CD4-positive, alpha-beta memory T cell (primary cell): ENCODE measurements at places on chromosomes 3 and 15.

GRCh38 chr3:82038556-82038955 is 277.1 kb upstream of the GBE1 start:
- DNase-seq, result no peak

GRCh38 chr15:74374648-74375302 is 7.3 kb upstream of the CYP11A1 start:
- no peak for DNase-seq

- no peak for DNase-seq
Measured at GRCh38 chr3:18992709-18993108, 155.6 kb upstream of the KCNH8 start.

DNA sequence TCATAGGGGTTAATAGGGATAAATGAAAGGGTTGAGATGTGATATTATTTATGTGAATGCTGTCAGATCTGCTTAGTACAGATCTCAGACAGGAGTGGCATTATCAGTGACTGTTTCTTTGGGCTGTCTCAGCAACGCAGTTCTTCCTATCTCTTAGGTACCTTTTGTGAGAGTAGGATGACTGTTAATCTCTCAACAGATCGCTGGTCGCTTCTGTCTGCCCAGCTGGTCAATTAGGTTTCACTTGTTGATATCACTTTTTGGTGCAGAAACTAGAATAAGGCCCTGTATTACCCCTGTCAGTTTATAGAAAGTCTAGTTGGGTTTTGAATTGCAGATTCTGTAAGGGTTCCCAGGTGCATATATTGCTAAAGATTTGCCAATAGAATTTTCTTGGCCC is 16.5 kb downstream of the DIS3L start:
- DNase-seq, result no peak

DNA sequence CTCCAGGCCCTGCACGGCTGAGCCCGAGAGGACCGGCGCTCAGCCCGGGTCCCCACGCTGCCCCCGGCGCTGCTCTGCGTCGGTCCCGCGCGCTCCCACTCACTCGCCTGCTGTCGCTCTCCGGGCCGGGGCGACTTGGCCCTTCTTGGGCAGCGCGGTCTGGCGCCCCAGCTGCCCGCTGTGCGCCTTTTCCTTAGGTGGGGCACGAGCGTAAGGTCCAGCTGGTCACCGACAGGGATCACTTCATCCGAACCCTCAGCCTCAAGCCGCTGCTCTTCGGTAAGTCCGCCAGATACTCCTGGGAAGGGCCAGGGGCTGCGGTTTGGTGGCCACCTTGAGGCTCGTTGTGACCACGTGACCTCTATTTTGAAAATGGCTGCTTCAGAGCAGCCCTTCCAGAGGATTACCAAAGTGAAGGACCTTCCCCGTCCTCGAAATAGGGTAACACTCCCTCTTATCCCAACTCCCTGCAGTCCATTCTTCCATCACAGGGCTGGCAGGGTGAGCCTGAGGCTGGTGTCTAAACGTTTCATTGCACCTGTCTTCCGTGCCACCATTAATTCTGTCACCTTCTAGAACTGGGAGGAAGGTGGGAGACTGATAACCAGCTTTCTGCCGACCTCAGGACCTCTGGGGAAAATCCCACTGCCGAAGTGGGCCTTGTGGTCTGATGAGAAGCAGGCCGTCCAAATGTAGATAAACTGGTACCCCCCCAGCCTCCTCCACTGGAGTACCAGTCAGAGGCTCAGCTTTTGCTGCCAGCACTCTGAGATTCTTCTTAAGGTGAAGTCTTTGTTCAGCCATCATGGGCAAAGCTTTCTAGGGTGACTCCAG is 812 bp downstream of the P4HTM start:
- peak; percentile 24 for DNase-seq

- no peak for DNase-seq
Measured at GRCh38 chr15:32843219-32843815, 125.5 kb downstream of the GREM1 start.

- no peak for DNase-seq
Measured at GRCh38 chr3:149879872-149880271, 66.9 kb downstream of the RNF13 start.

GRCh38 chr3:150020527-150020926 is 49.8 kb upstream of the PFN2 start:
- DNase-seq, result no peak

- DNase-seq, result no peak
Measured at GRCh38 chr3:13352621-13353131, 67.4 kb downstream of the NUP210 start.

GRCh38 chr15:61025308-61025707 is 203.8 kb downstream of the RORA start:
- DNase-seq, result no peak

GRCh38 chr15:49075881-49076280 is 29.6 kb upstream of the SECISBP2L start:
- no peak for DNase-seq

GRCh38 chr3:127986803-127987202 is 65.4 kb upstream of the SEC61A1 start:
- no peak for DNase-seq

GRCh38 chr3:107431246-107432012 is 54.2 kb downstream of the CCDC54 start:
- peak; percentile 49 for DNase-seq

- no peak for DNase-seq
Measured at GRCh38 chr3:61864886-61865285, 303.5 kb downstream of the PTPRG start.

DNA sequence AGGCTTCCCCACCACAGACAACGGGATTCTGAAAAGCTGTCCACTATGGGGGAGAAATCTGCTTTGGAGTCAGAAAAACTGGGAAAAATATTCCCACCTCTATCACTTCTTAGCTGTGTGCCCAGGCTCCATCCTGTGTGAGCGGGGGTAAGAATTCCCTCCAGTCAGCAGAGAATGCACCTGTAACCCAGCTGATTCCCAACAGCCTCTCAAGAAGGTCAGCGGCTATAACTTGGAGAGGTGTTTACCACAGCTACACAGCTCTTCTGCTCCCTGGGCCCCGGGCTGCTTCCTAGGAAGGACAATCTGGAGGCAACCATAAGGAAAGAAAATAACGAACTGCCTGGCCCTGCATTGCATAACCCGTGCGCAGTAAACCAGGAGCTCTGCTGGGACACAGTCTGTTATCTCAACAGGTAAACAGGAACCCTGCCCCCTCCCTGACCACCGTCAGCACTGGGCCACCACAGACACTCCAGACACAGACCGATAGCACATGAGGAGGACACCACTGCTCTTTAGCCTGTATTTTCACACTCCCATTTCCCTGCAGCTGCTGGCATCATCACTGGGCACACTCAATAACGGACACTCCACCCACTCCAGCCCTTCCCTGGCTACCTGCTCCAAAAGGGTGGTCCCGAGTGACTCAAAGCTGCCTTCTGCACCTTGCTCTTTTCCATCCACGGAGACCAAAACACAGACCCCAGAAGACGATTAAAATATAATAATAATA is 2.1 kb downstream of the RAB43 start:
- peak; percentile 9 for DNase-seq

GRCh38 chr3:135382621-135383020 is 582.9 kb upstream of the PPP2R3A start:
- no peak for DNase-seq

DNA sequence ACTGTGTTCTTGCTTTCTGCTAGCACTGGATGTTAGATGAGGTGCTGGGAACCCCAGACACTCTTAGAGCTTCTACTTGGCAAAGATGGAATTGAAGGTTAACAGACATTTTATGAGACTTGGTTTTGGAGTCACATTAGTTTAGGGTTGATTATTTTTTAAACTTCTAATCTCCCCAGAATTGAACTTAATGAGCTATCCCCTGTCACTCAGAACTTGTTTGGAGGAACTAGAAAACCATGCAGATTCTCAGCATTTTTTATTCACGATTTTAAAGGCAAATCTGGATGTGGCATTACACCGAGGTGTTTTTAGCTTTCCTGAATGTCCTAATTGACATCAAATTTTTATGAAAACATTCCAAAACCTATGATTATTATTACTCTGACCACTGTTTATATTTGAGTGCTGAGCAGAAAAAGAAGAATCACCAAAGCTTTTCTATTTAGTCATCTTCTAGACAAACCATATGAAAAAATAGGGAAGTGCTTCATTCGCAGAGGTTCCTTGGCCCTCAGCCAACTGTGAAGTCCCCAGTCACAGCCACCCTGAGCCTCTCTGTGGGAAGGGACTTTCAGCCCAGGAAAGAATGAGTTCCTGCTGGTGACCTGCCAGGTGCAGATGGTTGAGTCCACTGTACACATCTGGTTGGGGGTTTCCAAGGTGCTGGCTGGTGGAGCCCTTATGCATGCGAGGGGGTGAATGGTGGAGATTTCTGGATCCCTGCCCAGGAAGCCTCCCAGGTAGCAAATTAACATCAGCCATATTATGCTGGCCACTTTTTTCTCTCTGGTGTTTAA is 196.0 kb upstream of the TOPAZ1 start:
- no peak for DNase-seq

GRCh38 chr3:122755491-122755890 is 38.1 kb downstream of the HSPBAP1 start:
- DNase-seq, result no peak

GRCh38 chr3:117763561-117763960 is 1054.0 kb downstream of the TUSC7 start:
- DNase-seq, result no peak

DNA sequence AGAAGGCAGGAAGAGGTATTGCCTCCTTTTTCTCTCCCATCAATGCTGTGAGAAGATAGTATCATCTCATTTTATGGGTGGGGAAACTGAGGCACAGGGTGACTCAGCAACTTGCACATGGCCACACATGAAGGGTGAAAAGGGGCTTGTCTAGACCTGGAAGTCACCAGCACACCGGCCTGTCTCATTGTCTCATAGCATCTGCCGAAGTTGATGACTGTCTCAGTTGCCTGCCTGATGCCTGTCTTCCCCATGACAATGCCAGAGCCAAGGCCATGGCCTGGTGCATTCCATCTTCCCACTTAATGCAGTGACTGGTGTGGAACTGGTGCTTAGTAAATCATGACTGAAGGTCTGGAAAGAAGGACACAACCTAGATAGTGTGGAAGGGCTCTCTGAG is 27.9 kb upstream of the PRR23E start:
- no peak for DNase-seq

- no peak for DNase-seq
Measured at GRCh38 chr3:180283251-180283650, 246.5 kb upstream of the PEX5L start.

DNA sequence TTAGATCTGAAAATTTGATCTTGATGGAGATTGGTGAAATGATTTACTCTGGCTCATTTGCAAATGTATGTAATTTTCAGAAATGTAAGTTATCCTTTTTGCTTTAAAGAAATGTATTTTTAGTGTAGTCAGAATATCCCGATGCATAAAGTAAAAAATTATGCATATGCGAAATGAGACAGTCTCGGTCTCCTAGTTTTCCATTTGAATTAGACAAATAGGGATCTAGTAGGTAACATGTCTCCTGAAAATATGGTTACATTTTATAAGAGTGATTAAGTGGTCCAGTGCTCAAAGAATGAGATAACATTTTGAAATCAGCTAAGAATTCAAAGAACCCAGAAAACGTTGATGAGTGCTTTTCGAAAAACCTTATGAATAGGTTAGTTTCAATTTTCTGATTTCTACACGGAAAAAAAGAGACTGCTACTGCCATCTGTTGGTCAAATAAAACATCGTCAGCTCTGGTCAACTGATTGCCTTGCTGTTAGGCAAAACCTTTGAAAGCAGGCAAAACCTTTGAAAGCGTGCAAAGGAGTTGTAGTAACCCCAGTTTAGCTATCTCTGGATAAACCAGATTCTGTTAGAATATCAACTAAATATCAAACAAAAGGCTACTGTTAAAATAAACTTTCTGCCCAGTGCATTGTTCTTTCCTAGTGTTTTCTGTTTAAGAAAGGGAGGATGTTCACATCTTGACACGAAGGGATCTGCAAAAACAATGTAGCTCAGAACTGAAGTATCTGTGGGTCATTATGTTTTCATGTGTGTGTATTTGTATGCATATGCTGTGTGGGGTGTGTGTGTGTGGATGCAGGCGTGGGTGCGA is 59.3 kb upstream of the CHMP2B start:
- DNase-seq, result peak; percentile 10

DNA sequence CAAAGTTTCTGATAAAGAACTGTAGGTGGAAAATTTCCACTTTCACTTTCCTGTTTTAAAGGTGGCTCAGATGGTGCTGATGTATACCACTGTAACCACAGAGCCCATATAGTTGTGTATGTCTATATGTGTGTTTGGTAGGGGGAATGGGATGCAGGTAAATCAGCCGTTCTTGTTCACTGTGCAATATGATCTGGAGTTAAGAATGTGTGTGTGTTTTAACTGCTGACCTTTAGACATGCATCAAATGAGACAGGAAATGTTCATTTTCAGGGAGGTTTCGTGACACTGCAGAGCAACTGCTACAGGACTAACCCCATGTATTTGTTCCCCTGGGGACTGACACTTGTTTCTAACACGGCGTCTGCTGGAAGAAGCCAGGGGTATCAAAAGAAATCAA is 180.5 kb downstream of the TAFA4 start:
- no peak for DNase-seq

- no peak for DNase-seq
Measured at GRCh38 chr3:51398595-51399310, 7.7 kb downstream of the RBM15B start.

GRCh38 chr3:48674505-48674904 is 11.2 kb downstream of the NCKIPSD start:
- DNase-seq, result no peak

DNA sequence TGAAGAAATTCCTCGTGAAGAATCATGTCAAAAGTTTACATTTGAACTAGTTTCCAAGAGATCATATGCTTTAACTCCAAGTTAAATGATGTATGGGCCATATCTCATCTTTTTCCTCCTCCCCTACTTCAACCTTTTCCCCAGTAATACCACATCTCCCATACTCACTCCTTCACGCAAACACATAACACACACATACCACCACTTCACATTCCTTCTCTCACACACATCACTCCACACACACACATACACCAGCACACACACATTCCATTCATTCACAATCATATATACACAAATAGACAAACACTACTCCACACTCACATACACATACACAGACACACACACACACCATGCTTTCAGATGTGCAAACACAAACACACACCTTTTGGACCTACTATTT is 769.0 kb upstream of the NR2F2 start:
- no peak for DNase-seq

DNA sequence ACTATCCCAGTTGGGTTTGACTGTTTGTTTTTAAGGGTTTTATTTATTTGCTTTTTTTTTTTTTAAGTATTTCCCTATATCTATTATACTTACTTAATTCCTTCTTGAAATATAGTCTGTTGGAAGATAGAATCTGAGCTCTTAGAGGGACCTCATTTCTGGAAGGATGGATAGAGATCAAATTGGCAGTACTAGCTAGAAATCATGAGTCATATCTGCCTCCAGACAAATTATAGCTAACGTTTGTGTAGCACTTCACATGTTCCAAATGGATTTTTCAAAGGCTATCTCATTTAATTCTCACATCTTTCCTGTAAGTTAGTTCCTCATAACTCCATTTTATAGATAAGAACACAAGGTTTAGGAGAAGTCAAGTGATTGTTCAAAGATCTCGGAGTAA is 384.7 kb downstream of the ZIC1 start:
- DNase-seq, result no peak
